ENCODE measurements at places on chromosomes 1 and 21.

- no peak for DNase-seq
These were observed 7.9 kb downstream of the TINAGL1 start for GRCh38 chr1:31583995-31584868.

DNA sequence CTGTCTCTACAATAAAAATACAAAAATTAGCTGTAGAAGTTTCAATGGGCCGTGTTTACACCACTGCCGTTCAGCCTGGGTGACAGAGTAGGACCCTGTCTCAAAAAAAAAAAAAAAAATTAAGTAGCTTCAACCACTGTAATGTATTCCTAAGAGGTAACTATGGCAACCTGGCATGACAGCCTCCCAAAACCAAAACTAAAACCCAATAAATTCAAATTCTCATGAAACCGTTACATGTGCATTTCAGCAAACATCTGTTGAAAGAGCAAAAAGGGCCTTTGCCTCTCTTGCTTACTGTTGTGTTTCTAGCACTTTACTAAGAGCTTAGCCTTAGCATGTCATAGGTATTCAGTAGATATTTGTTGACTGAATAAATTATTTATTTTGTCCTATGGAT, 33.5 kb downstream of the ODR4 start:
- DNase-seq: no peak

GRCh38 chr1:153963850-153964331, 554 bp upstream of the SLC39A1 start:
- peak; percentile 86 for DNase-seq

GRCh38 chr1:155082301-155083051, 3.8 kb downstream of the EFNA3 start:
- no peak for DNase-seq

DNA sequence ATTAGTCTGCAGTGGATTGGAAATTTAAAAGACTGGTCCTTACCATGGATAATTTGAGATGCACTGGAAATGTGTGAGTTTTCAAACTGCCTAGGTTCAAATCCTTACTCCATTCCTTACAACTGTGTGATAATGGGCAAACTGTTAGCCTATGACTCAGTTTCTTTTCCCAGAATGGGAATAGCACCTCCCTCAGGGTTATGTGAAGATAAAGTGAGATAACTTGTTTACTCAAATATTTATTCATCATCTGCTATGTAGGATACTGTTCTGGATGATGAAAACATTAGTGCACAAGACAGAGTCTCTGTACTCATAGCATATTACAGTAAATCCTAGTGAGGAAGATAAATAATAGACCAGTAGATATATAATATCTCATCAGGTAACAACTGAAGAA, 28.6 kb downstream of the LRIG2 start:
- DNase-seq: no peak

DNA sequence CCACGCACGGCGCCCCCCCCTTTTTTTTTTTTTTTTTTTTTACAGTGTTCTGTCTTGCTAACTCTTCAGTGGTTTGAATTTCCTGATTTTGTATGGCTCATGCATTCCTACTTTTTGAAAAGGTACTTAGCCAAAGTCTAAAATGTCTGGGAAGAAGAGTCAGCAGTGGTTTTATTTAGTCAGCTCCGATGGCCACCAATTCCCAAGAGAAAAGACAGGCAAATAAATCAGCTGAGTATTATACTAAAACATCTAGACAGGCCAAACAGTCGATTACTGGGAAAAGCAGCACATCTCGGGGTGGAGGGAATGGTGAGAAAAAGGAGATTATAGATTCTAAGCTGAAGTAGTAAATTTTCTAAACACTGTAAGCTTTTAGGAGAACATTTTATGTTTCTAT, 192.5 kb upstream of the ZRANB2 start:
- DNase-seq: no peak

DNA sequence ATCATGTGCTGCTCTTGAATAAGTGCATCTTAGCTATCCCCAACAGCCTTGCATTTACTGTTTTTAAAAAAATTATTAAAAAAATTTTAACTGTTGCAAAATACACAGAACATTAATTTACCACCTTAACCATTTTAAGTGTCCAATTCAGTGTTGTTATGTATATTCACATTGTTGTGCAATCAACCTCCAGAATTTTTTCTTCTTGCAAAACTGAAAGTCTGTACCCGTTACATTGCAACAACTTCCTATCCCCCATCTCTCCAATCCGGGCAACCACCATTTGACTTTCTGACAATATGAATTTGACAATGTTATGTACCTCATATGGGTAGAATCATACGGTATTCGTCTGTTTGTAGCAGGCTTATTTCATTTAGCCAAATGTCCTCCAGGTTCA, 83.1 kb downstream of the FMN2 start:
- DNase-seq: no peak

GRCh38 chr21:39612233-39613040, at the start of gene B3GALT5:
Gene B3GALT5 (plus strand): TSS chr21:39612940. CDS start chr21:39660560, 47,620 bp downstream.
- DNase-seq: no peak

GRCh38 chr1:220281159-220281574, 8.9 kb upstream of the RAB3GAP2 start:
- DNase-seq: no peak

- no peak for DNase-seq
These were observed at the start of gene DSCAM for GRCh38 chr21:40846587-40847411. Gene DSCAM (minus strand): TSS chr21:40847158. CDS start chr21:40846661, 497 bp downstream.

DNA sequence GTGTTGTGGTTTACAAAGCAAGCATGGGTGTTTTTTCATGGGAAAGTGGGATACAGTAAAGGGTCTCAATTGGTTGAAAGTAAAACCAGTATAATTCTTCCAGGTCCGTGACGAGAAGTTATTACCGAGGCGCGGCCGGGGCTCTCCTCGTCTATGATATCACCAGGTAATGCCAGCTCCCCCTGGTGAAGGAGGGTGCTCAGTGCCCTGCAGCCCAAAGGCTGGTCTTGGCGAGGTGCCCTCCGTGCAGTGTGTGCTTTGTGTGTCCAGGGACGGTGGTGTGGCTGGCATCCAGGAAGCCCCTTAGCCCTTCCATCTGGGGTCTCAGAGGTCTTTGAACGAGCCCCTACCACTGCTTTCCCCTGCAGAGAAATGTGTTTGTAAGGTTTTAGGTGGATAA, 24.8 kb downstream of the RAB4A start:
- no peak for DNase-seq

GRCh38 chr1:153340356-153340755, 8.3 kb downstream of the PGLYRP4 start:
- DNase-seq: no peak

GRCh38 chr1:35448344-35448801, 108.8 kb downstream of the KIAA0319L start:
- no peak for DNase-seq

- DNase-seq: peak; percentile 33
These were observed 11.5 kb upstream of the LRRC47 start for GRCh38 chr1:3807769-3808168.

GRCh38 chr1:225657462-225657989, 4.6 kb upstream of the ENAH start:
- no peak for DNase-seq

DNA sequence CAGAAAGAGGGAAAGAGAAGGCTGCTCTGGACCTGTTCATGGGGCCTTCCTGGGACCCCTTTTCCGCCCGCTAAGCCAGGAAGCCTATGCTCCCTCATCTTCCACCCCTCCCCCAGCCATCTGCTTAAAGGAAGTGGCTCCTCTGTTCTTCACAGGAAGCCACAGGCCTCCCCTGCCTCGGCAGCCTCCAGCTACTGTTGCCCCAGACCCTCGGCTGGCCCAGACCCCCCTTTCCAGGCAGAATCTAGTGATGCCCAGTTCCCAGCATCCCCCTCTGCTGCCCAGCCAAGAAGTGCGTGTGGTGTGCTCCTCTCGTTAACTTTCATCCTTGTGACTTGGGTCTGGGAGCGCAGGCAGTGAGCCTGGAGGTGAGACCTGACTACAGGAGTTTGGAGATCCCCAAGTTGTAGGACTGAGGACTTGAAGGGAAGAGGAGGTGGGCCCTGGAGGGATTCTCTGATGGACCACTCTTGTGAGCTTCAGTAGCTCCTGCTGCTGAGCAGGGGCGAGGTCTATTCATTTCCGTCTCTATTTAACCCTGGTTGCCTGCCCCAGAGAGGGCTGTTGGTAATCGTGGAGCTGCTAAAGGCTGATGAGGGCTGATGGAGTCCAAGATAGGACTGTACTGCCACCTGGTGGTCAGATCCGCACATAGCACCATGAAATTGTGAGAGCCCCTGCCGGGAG, 9.1 kb downstream of the IFI6 start:
- DNase-seq: no peak

GRCh38 chr1:9121496-9122409, 7.1 kb downstream of the GPR157 start:
- peak; percentile 56 for DNase-seq

DNA sequence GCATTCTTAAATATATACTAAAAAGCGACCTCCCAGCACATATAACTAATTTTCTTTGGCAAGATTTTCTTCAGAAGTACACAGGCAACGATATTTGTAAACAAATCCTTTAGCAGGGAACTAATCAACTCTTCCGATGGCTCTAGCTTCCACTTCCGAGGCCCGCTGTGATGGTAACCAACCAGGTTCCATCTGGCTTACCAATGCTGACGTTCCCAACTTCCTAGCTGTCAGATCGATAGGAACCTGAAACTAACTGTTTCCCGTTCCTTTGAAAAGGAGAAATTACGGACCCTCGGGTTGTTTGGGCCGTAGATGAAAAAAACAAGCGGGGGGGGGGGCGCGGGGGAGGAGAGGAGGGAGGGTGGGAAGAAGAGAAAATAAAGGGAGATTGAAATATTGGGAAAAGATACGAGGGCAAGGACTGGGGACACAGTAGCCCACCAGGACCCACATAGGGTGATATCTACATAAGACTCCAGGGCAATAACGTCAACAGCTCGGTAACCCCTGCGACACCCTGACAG, 513 bp downstream of the GTF2B start:
- DNase-seq: no peak

DNA sequence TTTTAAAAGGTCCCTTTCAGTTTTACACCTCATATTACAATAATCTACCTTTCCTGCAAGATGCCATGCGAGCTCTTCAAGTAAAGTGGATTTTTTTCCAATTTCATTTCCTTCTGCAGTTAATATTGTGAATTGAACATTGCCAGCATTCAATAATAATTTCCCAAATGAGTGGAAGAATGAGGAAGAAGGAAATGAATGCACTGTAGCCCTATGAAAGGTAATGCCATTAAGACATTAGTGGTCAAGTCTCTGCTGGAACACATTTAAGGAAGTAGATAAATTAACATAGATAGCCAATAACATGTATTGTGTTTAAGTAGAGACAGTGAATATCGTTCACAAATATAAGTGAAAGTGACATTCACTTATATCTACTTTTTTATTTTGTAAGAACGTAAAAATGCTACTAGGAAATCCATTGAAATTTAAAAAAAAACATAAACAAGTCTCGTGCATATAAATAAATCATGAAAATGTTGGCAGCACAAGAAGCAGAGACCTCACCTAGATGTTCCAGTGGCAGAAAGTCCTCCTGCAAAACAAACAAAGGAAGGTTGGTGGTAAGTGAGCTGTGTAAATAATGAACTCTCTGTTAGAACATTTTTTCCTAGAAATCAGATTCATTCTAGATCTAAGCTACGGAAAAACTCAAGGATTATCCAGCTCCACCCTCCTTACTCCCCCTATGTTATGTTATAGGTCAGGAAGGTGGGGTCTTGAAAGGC, 17.7 kb downstream of the FCRL3 start:
- DNase-seq: no peak

Measured in chondrocyte (in vitro differentiated cells).